Progenitor cell of endocrine pancreas (in vitro differentiated cells): ENCODE measurements at places on chromosomes 16 and 17. TPM values are rescaled to one million over a fixed set of nuclear protein-coding genes. Genes with fewer than 3 reads are reported as not detected.

The PLXDC1 gene
- total RNA-seq: 2.3 and 3.7 TPM in 2 replicates

The RUSF1 gene
- total RNA-seq: 65.1 and 65.7 TPM in 2 replicates

The NPIPB6 gene
- total RNA-seq: 5.7 and 7.0 TPM in 2 replicates

GRCh38 chr16:57522960-57523359 is 13.4 kb downstream of the CCDC102A start:
- no peak for DNase-seq

GRCh38 chr17:61362852-61363600 is 36.6 kb upstream of the TBX2 start:
- no peak for DNase-seq

GRCh38 chr16:67271446-67271845 is 7.9 kb upstream of the PLEKHG4 start:
- no peak for DNase-seq

DNA sequence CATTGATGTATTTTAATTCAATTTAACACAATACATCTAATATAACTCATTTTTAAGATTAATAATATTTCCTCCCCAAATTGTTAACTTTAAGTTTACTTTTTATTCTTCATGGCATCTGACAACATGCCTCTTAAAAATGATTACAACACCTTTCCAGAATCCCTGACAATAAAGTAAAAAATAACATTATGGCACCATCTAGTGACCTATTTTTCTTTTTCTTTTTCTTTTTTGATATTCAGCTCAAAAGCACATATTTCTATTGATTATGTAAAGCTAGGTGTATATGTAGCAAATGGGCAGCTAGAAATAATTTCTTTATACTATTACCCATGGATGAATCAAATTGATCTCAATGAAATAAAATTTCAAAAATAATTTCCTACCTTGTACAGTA is 834.3 kb upstream of the CDH8 start:
- DNase-seq: no peak

GRCh38 chr17:39231591-39232551 is 6.1 kb upstream of the STAC2 start:
- peak; percentile 43 for DNase-seq

- no peak for DNase-seq
Observed at GRCh38 chr16:29702269-29702668, 23.3 kb downstream of the QPRT start.

GRCh38 chr17:34885076-34885475 is 76.2 kb downstream of the CCT6B start:
- DNase-seq: no peak

DNA sequence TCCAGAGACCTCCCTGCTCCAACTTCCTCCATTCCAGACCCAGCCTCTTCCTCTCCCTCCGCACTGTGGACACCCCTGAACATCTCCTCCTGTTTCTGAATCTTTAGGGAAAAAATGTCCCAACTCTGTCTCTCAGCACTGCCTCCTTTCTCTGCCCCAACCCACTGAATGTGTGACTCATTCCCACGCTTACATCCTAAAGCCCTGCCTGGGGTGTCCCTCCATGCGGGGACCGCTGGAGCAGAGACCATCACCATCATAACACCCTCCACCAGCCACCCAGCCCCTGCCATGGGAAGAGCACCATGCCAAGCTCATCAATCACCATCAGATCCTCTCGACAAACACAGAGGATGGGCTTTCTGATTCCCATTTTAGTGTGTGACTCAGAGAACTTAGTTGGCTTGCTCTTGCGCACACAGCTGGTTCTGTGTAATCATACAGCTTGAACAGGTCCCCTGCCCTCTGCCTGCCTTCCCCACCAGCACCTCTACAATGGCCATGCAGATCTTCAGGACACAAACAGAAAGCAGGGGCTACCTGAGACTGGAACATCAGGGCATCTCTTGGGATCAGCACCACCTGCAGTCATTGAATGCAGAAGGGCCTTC is 10.7 kb downstream of the RPRML start:
- DNase-seq: no peak

DNA sequence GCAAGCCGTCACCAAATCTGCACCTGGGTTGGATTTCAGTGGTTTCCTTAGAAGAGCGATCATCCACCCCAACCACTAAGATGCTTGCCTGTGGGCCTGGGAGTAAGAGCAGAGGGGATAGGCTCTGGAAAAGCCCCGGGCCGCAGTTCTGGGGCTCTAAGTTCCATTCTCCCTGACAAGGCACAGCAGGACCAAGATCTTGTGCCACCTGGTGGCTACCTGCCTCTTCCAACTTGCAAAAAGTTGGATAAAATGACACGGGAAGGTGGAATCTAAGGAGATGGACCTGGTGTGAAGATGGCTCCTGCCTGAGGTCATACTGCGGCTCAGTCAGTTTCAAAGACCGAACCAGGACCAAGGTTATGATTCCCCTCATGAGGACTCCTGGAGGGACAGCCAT is 42.3 kb downstream of the ABCC12 start:
- peak; percentile 16 for DNase-seq
